Heart right ventricle (tissue), 16 donors: ENCODE measurements at places on chromosomes 5 and 9. TPM values are rescaled to one million over a fixed set of nuclear protein-coding genes. Genes with fewer than 3 reads are reported as not detected.

- no peak for DNase-seq
Observed at GRCh38 chr5:44385291-44385900, 3.8 kb downstream of the FGF10 start.

GRCh38 chr5:27708534-27708933 lies 670.1 kb upstream of the CDH9 start:
- DNase-seq = no peak

The IFNA21 gene
- not detected for total RNA-seq

GRCh38 chr5:137438932-137439331 lies 60.2 kb downstream of the SPOCK1 start:
- no peak for DNase-seq

GRCh38 chr9:123359546-123359945 lies 3.5 kb downstream of the CRB2 start:
- no peak for DNase-seq

GRCh38 chr9:21801683-21802417 lies 586 bp upstream of the MTAP start:
- DNase-seq = peak; percentile 69

The EGFLAM gene
- total RNA-seq = 13.2 TPM

The NXNL2 gene
- not detected for total RNA-seq

DNA sequence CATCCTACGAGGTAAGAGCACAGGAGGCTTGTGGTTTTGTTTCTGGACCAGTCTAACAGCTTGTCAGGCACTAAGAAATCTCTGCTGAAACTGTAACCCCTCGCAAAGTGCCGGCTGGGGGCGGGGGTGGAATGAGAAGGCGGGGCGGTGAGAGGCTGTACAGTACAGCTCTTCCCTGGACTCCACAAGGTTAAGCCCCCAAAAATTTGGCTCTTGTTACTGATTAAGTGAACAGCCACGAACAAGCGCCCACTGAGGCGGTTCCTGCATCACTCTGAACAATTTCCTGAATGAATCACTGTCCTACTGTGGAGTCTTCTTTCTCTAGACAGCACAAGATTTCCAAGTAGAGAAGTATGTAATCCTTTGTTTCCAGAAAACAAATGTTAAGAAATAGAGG lies 6.8 kb downstream of the FBP2 start:
- no peak for DNase-seq

DNA sequence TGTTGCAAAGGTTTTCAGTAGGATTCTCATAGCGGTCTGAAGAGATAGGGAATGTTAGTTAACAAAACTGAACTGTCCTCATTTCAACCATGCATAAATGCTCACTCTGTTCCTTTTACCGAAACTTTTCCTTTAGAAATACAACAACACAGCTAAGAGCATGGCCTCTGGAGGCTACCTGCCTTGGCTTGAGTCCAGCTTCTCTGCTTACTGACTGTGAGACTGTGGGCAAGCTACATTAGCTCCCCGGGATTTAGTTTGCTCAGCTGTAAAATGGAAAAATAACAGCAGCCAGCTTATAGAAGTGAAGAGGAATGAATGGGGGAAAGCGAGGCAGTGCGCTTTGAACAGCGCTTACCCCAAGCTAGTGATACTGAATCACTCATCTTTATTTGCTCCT lies 507.9 kb upstream of the DAP start:
- DNase-seq = no peak

- DNase-seq = no peak
Observed at GRCh38 chr9:14029806-14030374, 284.1 kb downstream of the NFIB start.

The IL17B gene
- total RNA-seq = not detected

- DNase-seq = peak; percentile 26
Observed at GRCh38 chr9:114592356-114592755, 4.8 kb downstream of the ATP6V1G1 start.

DNA sequence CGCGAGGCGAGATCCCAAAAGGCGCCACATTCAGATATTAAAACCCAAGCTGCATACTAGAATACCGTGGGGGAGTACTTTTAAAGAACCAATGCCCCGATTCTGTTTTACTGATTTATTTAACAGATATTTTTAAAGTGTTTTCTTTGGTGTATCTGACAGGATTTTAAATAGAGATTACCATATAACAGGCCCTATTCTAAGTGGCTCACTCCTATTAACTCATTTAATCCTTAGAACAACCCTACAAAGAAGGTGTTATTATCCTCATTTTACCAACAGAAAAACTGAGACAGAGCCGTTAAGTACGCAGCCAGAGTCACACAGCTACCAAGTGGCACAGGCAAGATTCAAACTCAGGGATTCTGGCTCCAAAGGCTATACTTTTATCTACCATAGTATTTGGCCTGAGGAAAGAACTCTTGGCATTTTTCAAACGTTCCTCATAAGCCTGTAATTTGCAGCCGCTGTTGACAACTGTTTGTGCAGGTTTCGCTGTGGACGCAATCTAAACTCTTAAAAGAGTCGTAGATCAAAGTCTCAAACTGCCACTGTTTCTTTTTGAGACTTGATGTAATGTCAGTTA lies 550 bp upstream of the TMEM245 start:
- DNase-seq = no peak

The IL5 gene
- total RNA-seq = not detected

- DNase-seq = no peak
Observed at GRCh38 chr5:172370648-172371545, 83.4 kb downstream of the SH3PXD2B start.

GRCh38 chr5:163807781-163808180 lies 302.4 kb downstream of the MAT2B start:
- no peak for DNase-seq

DNA sequence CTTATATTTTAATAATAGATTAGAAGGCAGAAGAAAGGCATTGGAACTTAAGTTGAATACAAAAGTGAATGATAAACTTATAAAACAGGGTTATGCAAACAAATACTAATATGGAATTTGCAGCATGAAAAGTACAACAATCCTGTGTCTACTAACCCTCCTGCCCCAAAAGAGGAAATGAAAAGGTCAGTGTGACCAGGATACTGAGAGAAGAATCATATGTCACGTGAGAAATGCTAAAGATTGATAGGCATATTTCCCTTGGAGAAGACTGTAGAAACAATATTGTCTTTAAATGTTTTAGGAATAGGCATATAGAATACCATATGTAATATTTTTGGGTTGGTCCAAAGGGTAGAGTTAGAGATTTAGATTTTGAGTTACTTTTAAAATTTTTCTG lies 3.8 kb downstream of the WDR36 start:
- no peak for DNase-seq

DNA sequence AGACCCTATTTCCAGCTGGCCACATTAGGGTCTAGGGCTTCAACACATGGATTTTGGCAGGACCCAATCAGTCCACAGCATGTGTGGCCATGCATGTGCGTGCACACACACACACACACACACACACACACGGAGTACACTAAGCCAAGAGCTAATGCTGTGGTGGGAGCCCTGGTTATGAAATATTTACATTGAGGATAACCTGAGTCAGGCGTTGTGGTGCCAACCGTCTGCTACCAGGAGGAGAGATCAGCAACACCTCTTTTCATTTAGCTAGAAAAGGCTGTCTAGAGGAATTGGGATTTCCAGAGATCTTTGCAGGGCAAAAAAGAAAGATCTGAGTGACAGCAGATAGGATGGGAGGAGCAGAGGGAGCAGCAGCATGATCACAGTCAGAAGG lies 141.5 kb downstream of the TRPM3 start:
- DNase-seq = no peak

DNA sequence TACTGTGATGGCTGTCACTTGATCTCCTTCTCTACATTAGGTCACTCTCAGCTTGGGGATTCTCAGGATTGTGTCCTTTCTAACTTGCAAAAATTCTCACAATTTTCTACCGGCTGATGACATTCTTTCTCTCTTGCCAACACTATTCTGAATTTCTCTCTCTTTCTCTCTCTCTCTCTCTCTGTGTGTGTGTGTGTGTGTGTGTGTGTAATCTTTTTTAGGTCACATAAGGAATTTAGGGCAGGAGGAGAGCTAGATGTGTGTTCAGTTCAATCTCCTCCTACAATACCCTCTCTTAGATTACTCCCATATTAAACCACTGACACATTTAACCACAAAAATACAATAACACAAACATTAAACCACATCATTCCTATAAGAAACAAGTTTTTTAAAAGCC lies 242.3 kb upstream of the NREP start:
- no peak for DNase-seq

The WHRN gene
- 0.42 TPM for total RNA-seq

DNA sequence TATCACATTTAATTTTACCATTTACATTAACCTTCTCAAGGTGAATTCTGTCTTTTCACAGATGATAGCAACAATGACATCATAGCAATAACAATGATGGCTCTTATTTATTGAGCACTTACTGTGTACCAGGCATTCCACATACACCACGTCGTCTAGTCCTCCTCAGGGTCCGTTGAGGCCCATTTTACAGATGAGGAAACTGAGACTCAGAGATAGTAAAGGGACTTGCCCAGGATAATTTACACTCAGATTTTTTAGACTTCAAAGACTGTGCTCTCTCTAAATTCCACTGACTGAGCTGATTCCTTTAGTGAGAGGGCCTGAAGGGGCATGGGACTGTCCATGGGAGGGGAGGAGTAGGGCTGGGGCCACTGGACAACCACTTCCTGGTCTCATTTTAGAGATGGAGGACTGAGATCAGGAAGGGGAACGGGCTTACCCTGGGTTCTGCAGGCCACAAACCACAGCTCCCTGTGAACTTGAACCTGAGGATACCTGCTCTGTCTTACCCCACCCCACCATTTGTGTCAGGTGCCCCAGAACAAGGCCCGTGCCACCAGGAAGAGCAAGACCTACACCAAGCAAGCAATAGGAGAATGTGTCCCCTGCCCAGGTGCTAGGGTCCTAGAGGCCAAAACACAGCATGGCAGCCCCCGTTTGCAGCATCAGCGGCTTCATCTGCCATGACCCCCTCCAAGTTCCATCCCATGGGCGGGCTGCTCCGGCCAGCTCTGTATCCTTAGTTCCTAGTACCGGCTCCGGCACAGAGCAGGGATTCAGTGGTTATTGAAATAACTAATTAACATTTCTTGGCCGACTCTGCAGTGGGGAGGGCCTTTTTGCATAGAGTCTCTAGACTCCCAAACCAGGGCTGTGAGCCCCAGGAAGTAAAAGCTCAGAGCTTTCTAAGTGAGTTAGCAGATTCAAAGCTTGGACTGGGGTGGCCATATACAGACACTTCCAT lies 96.6 kb downstream of the RGS3 start:
- no peak for DNase-seq

The IL4 gene
- not detected for total RNA-seq

The PCDHGA4 gene
- 12.3 TPM for total RNA-seq

- DNase-seq = no peak
Observed at GRCh38 chr5:7146886-7147285, 249.1 kb upstream of the ADCY2 start.
